ENCODE measurements at places on chromosomes 1 and 21.

DNA sequence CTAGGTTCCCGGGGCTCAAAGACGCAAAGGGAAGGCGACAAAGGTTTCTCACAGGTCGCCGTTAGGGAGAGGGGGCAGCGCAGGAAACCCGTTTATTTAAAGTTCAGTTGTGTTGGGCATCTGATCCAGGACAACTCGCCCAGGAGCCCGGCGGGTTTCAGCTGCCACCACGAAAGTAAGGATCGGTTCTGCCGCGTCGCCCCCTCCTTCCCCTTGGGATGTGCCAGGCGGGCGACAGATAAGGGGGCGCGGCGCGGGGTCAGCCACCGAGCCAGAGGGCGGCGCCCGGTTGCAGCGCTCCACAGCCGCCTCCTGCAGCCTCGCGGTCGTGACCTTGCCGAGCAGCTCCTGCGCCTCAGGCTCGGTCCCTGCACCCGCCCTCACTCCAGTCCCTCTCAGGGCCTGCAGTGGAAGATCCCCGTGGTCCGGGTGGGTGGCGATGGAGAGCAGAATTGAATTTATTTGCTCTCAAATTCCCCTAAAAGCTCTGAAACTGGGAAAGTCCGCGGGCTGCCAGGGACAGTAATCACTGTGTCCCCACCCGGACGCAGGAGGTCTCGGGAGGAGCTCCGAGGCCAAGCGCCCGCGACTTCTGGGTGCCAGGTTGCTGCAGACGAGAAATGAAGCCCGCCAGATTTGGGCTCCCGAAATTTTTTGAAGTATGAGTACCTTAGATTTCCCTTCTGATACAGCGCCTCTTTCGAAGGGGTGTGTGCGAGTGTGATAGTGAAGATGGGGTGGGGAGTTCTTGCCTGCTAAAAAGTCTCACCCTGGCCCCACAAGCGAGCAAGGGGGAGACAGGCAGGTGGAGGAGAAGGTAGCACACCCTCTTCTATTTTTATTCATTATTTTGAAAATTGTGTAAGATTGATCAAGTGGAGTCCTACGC lies 28.4 kb upstream of the NFIA start:
- peaks cover 38% of the 10 kb centered on the region for H3K4me1 ChIP-seq
- H3K27ac ChIP-seq = no peak overlapping the region
- peaks cover 71% of the 10 kb centered on the region for H3K27me3 ChIP-seq

GRCh38 chr1:8702850-8703810 lies 114.3 kb downstream of the RERE start:
- H3K4me3 ChIP-seq = peak overlapping the region; percentile 89
- H3K4me1 ChIP-seq = peaks cover 42% of the 10 kb centered on the region
- DNase-seq = peak; percentile 81
- H3K27ac ChIP-seq = peak overlapping the region; percentile 90
- peaks cover 30% of the 10 kb centered on the region for H3K27me3 ChIP-seq

GRCh38 chr1:24443241-24443656 lies 27.6 kb downstream of the NIPAL3 start:
- no peak for DNase-seq
- no peaks in the 10 kb centered on the region for H3K27me3 ChIP-seq

GRCh38 chr1:3550511-3551289 lies 60.6 kb downstream of the MEGF6 start:
- no peak for DNase-seq
- no peak overlapping the region for H3K4me3 ChIP-seq
- H3K4me1 ChIP-seq = no peaks in the 10 kb centered on the region

DNA sequence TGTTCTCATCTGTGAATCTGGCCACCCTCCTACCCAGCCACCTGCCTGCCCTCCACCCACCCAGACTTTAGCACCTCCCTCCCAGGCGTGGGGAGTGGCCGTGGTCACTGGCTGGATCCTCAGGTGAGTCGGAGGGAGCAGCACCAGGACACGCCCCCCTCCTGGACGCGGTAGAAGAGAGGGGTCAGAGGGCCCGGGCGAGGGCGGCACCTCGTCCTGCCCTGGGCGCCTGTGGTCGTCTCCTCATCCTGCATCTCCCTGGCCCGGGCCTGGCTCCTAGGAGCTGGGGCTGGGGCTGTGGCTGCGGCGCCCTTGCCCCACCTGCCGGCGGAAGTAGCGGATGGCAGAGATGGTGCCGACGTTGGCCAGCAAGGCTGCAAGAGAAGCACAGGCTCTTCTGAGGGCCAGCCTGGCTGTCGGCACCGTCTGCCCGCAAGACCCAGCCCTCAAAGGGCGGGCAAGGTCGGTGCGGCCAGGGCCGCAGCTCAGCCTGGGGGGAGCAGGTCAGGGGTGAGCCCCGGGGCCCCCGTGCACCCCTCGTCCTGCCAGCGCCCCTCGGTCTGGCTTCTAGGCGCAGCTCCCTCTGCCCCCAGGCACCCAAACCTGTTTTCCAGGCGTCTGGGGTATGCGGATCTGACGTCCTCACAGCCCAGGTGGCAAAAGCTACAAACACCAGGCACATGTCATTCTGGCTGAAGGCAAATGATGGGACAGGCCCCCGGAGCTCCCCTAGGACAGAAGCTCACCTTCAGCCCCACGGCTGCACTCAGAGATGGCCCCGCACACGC lies 5.8 kb downstream of the PERM1 start:
- H3K36me3 ChIP-seq = no peaks in the 10 kb centered on the region
- H3K27ac ChIP-seq = no peak overlapping the region
- peak; percentile 57 for DNase-seq

- H3K36me3 ChIP-seq = peaks cover 8% of the 10 kb centered on the region
- H3K4me1 ChIP-seq = peaks cover 4% of the 10 kb centered on the region
- H3K4me3 ChIP-seq = no peak overlapping the region
- H3K27me3 ChIP-seq = no peaks in the 10 kb centered on the region
Observed at GRCh38 chr1:26857473-26858060, 5.4 kb upstream of the SFN start.

- H3K36me3 ChIP-seq = no peaks in the 10 kb centered on the region
- DNase-seq = no peak
- peaks cover 7% of the 10 kb centered on the region for H3K4me1 ChIP-seq
Observed at GRCh38 chr1:201749059-201749690, 79.8 kb upstream of the IPO9 start.

GRCh38 chr1:232213928-232214327 lies 416.0 kb downstream of the SIPA1L2 start:
- H3K27ac ChIP-seq = no peak overlapping the region
- no peaks in the 10 kb centered on the region for H3K27me3 ChIP-seq
- H3K4me1 ChIP-seq = no peaks in the 10 kb centered on the region
- no peak for DNase-seq

DNA sequence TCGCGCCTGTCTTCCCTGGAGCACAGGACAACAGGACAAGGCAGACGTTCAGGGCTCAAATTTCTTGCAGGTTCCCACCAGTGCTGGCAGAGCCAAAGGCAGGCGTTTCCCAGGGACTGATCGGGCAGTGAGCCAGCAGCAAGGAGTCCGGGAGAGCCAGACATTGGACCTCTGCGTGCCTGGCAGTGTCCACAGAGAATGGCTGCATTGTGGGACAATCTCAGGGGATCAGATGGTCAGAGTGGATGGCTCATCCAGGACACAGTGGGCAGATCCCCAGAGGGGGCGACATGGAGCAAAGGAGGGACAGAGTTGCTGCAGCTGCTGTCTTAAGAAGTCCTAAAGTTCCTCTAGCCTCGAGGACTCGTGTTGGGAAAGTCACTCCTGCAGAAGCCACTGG lies 4.6 kb downstream of the TMEM63A start:
- peaks cover 7% of the 10 kb centered on the region for H3K36me3 ChIP-seq
- H3K27me3 ChIP-seq = no peaks in the 10 kb centered on the region
- H3K4me3 ChIP-seq = no peak overlapping the region
- H3K4me1 ChIP-seq = peaks cover 60% of the 10 kb centered on the region
- DNase-seq = peak; percentile 42

DNA sequence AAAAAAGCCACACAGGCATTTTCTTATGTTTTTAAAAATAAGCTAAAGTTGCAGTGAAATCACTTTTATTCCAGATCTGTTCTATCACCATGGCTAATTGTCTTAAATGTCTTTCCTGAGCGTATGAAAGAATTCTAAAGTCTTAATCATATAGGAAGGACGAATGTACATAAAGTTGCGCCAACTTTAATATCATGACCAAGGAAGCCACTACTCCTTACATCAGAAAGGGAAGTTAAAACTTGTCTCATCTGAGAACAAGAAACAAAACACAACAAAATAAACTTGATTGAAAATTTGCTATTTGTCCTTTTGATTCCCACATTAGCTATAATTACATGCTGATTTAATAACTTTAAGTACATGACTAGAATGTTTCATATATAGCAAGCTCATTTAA lies 26.5 kb downstream of the CNIH4 start:
- H3K4me3 ChIP-seq = no peak overlapping the region
- peaks cover 76% of the 10 kb centered on the region for H3K4me1 ChIP-seq
- H3K27ac ChIP-seq = no peak overlapping the region
- H3K27me3 ChIP-seq = no peaks in the 10 kb centered on the region
- H3K36me3 ChIP-seq = peaks cover 30% of the 10 kb centered on the region
- no peak for DNase-seq

DNA sequence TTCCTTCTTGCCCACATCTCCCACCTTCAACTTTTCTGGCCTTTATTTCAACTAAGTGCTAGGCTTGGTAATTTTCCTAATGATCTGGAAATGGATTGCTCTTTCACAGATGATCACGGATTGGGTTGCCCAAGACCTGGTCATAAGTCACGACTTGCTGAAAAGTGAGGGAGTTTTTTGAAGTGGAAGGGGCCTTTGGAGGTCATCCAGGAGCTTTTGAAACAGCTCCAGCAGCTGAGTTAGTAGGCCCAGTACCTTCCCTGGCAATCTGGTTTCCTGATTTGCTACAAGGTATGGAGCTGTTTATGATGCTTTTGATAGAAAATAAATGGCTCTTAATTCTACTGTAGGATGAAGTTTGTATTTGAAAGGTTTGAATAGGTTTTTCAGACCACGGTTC lies 20.4 kb downstream of the GREM2 start:
- H3K36me3 ChIP-seq = no peaks in the 10 kb centered on the region
- no peak for DNase-seq
- no peaks in the 10 kb centered on the region for H3K27me3 ChIP-seq
- H3K4me1 ChIP-seq = no peaks in the 10 kb centered on the region

DNA sequence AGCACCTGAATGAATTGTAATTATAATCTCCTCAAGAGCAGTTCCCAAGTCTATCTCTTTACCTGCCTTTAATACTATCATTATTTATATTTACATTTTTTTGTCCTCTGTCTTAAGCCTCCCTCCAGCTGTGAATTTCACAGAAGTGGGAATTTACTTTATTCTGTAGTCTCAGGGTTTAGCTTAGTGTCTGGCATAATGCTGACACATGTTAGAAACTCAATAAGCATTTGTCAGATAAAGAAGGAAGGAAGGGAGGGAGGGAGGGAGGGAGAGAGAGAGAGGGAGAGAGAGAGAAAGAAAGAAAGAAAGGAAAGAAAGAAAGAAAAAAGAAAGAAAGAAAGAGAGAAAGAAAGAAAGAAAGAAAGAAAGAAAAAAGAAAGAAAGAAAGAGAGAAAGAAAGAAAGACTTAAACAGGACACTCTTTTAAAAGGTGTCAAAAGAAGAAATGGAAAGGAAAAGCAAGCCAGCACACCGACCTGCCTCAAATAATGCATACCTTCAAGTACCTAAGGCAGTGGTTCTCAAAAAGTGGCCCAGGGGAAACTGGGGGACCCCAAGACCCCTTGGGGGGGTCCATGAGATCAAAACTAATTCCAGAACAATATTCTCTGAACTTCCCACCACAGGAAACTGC lies 1.8 kb upstream of the PGLYRP4 start:
- H3K27ac ChIP-seq = no peak overlapping the region
- H3K36me3 ChIP-seq = no peaks in the 10 kb centered on the region
- H3K4me1 ChIP-seq = peaks cover 13% of the 10 kb centered on the region
- DNase-seq = no peak
- H3K4me3 ChIP-seq = no peak overlapping the region

- no peak overlapping the region for H3K4me3 ChIP-seq
- no peak overlapping the region for H3K27ac ChIP-seq
- DNase-seq = no peak
- no peaks in the 10 kb centered on the region for H3K27me3 ChIP-seq
Observed at GRCh38 chr1:184810735-184811343, 56.2 kb upstream of the EDEM3 start.

- peaks cover 8% of the 10 kb centered on the region for H3K4me1 ChIP-seq
- H3K36me3 ChIP-seq = no peaks in the 10 kb centered on the region
- no peaks in the 10 kb centered on the region for H3K27me3 ChIP-seq
- H3K27ac ChIP-seq = no peak overlapping the region
- DNase-seq = no peak
- no peak overlapping the region for H3K4me3 ChIP-seq
Observed at GRCh38 chr21:34335316-34335715, 28.5 kb upstream of the KCNE2 start.

GRCh38 chr21:42056996-42057689 lies 14.0 kb upstream of the UMODL1 start:
- DNase-seq = no peak
- no peaks in the 10 kb centered on the region for H3K36me3 ChIP-seq
- no peak overlapping the region for H3K4me3 ChIP-seq
- H3K27me3 ChIP-seq = no peaks in the 10 kb centered on the region

GRCh38 chr1:218259800-218260199 lies 25.3 kb upstream of the RRP15 start:
- H3K4me3 ChIP-seq = no peak overlapping the region
- H3K27ac ChIP-seq = no peak overlapping the region
- peaks cover 17% of the 10 kb centered on the region for H3K27me3 ChIP-seq
- no peaks in the 10 kb centered on the region for H3K4me1 ChIP-seq
- DNase-seq = no peak
- no peaks in the 10 kb centered on the region for H3K36me3 ChIP-seq

DNA sequence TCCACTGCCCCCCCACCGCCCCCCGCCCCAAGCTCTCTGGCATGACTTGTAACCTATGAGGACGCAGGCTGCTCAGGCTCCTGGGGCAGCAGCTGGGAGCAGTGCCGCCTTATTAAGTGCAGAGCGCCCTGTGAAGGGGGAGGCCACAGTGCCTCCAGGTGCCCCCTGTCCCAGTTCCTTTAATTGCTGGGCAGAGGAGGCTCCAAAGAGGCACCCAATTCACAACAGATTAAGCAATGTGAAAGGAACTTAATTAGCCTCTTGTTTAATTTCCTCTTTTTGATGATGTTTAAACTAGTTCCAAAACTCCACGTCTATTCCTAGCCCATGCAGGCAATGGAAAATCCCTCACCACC lies 3.0 kb downstream of the RXFP4 start:
- peak overlapping the region; percentile 92 for H3K27ac ChIP-seq
- no peak for DNase-seq
- peaks cover 32% of the 10 kb centered on the region for H3K36me3 ChIP-seq
- H3K4me3 ChIP-seq = no peak overlapping the region
- no peaks in the 10 kb centered on the region for H3K27me3 ChIP-seq
- peaks cover 84% of the 10 kb centered on the region for H3K4me1 ChIP-seq
